ENCODE measurements at places on chromosomes 4 and X.

DNA sequence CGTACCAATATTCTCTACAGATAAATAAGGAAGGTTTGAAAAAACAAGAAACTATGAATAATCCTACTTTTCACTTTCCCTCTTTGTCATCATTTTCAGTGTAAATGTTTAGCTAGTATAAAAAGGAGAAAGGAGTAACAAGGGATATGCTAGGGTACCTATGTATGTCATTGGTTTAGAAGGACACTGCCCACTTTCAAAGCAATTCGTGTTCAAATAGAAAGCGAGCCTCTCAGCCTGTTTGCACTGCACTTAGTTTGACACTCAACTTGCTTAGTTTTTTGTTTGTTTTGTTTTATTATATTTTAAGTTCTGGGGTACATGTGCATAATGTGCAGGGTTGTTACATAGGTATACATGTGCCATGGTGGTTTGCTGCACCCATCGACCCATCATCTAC is 21.6 kb upstream of the RXFP1 start:
- no peak for DNase-seq

DNA sequence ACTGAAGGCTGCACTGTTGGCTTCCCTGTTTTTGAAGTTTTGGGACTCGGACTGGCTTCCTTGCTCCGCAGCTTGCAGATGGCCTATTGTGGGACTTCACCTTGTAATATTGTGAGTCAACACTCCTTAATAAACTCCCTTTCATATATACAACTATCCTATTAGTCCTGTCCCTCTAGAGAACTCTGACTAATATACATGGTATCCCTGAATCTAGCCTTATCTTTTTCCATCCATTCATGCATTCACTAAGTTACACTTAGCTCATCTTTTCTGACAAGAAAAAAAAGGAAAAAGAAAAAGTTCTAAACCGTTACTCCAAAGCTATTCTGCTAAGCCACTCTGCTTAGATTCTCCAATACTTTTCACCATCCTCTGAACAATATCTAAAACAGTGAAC is 1260.2 kb upstream of the PCDH7 start:
- DNase-seq = no peak

- no peak for DNase-seq
These were observed 1.1 kb downstream of the SLC38A5 start for GRCh38 chrX:48468693-48469691.

GRCh38 chrX:39453889-39454621 is 643.7 kb downstream of the BCOR start:
- no peak for DNase-seq

GRCh38 chrX:147847999-147848398 is 63.7 kb upstream of the FMR1 start:
- no peak for DNase-seq

- no peak for DNase-seq
These were observed 97.3 kb downstream of the MTNR1A start for GRCh38 chr4:186458050-186458449.

DNA sequence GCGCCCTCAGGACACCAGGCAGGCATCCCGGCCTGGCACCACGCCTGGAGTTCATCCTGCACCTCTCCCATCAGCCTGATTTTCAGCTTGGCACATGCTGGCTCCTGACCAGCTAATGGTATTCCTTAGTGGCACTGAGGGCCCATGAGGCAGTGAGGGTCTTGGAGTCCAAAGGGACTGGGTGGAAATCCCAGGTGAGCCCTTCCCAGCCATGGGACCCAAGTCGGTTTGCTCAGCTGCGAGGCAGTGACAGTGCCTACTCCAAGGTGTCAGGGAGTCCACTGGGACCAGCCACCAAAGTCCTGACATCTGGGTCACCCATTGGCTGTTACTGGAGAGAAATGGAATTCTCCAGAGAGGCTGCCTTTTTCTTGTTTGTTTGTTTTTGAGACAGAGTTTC is 4.9 kb downstream of the SSR4 start:
- no peak for DNase-seq

GRCh38 chr4:144696376-144696775 is 50.4 kb downstream of the HHIP start:
- DNase-seq = no peak

- no peak for DNase-seq
These were observed 249.1 kb downstream of the EVC2 start for GRCh38 chr4:5459236-5459635.

DNA sequence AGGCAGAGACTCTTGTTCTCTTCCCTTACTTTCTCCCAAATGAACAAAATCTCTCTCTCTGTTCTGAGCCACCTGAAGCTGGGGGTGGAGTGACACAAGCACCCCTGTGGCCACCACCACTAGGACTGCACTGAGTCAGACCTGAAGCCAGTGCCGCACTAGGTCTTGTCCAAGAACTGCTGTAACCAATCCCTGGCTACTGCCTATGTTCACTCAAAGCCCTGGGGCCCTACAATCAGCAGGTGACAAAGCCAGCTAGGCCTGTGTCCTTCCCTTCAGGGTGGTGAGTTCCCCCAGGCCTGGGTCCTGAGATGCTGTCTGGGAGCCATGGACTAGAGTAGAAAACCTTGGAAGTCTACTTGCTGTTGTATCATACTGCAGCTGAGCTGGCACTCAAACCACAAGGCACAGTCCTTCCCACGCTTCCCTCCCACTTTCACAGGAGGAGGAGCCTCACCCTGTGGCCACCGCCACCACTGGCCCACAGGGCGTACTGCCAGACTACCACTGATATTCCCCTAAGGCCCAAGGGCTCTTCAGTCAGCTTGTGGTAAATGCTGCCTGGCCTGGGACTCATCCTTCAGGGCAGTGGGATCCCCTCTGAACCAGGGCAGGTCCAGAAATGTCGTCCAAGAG is 119.1 kb downstream of the RTL9 start:
- no peak for DNase-seq

GRCh38 chrX:110123331-110123782 is 120.4 kb downstream of the TMEM164 start:
- DNase-seq = no peak

DNA sequence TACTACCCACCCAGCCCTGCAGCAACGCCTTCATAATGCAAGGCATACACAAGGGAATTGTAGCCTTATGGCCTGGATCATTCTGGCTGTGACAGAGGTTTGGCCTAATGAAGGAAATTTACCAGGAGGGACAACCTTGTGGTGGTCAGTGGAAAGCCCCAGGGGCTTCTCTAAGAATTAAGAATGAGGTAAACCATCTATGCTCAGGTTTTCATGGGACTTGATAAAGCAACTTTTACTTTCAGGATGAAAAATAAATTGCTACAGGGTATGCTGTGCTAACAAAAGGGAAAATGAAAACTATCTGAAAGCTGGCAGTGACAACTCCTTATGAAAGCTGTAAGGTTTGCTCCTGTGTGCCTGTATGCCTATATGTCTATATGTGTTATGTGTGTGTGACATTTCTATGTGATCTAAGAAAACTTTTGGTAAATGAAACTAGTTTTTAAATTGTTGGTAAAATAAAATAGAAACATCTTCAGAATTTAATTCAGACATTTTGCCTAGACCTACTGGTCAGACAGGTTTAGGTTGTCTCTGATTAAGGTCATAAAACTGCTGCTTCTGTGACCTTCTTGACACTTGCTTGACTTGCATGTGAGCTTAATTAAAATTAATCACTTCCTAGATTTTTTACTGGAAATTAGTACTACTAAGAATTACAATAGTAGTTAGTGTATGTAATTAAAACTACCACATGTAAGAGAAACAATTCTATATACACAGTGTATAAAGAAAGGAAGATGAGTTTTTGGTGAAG is 19.9 kb upstream of the TXK start:
- DNase-seq = no peak

GRCh38 chr4:66840178-66840577 is 705.1 kb downstream of the CENPC start:
- no peak for DNase-seq

DNA sequence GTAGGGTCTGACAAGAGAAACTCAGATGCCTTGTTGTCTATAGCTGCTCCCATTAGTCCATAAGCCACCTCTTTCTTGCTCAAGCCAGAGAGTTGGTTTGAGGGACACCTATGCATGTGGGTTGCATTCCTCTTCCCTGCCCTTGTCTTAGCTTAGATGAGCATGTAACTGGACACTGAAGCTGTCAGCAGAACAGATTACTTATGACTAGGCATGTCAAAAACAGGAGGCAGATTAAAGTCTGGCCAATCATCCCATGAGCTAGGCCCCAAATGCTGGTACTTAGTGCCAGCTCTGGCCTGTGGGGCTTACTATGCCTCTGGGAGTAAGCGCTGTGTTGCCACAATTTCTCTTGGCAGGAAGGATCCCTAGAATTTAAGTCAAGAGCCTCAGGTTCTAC is 215.2 kb downstream of the AR start:
- no peak for DNase-seq
